ENCODE measurements at places on chromosomes 1 and 21. TPM values are rescaled to one million over a fixed set of nuclear protein-coding genes. Genes with fewer than 3 reads are reported as not detected.

- no peak for DNase-seq
Observed at GRCh38 chr1:200359610-200360163, 50.1 kb downstream of the ZNF281 start.

DNA sequence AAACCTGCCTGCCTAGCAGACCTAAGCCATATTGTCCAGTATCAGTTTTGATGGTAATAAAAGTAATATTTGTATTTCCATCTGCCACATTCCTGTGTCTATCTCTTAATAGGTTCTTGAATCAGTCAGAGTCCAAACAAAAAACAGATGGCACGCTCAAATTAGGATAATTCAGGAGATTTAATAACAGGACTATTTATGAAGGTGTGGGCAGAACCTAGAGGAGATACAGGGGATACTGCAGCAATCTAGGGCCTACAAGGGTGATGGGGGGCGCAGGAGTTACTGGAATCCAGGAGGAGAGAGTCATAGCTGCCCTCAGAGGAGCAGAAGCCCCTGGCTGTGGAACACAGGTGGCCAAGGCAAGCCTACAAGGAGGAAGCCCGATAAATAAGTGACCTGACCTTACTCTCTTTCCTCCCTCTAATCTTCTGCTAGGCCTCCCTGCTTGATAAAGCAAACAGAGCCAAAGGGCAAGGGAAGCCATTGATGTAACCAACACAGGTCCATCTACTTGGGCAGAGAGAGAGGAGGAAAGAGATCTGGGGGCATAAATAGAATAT, 11.9 kb upstream of the HYI start:
- DNase-seq: no peak

GRCh38 chr1:51649593-51650091, 32.8 kb downstream of the OSBPL9 start:
- no peak for DNase-seq

DNA sequence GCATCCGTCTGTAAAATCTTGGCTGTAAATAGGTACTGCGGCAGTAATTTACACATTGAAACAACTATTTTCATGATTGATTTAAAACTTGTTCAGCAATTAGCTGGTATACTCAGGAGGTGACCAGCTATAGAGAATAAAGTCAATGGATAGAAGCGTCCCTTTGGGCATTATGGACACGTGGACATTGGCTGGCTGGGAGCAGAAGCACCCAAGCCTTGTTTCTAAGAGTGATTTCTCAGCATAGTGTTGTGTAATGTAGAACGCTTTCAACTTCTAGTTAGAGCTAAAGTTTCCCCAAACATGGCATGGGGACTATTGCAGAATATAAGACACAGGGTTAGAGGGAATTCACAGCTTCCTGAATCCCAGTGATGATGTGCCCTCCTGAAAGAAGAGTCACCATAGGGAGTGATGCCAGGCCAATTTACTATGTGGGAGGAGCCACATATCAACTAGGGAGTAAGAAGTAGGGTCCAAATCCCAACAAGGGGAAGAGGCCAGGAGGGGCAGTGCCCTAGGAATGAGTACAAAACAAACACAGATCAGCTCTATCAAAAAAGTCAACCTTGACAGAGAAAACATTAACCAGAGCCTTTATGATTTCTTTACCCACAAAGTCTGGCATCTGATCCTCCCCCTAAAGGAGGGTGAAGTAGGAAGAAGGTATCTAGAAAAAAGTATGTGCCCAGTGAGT, 92.7 kb downstream of the SUSD4 start:
- DNase-seq: no peak

DNA sequence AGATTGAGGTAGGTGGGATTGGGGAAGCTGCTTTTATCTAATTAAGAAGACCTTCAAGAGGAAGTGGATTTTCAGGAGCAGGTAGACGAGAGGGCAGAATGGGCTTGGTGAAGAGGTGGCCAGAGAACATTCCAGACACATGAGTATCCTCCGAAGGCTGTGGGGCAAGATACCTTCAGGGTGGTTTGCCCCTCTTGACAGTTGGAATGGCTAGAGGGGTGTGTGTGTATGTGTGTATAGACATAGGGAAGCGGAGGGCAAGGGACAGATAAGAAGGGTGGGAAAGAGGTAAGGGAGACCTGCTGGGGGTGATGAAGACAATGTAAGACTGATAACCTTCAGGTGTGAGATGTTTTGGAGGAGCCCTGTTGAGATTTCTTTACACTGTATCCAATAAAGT, 46.8 kb upstream of the TSPAN2 start:
- no peak for DNase-seq

Gene DMRTA2
- not detected for total RNA-seq

Gene PTPRC
- total RNA-seq: 224 TPM

Gene DYNLT5
- total RNA-seq: not detected

Gene MINDY1
- total RNA-seq: 5.0 TPM
